ENCODE measurements at places on chromosomes 4 and X. TPM values are rescaled to one million over a fixed set of nuclear protein-coding genes. Genes with fewer than 3 reads are reported as not detected.

DNA sequence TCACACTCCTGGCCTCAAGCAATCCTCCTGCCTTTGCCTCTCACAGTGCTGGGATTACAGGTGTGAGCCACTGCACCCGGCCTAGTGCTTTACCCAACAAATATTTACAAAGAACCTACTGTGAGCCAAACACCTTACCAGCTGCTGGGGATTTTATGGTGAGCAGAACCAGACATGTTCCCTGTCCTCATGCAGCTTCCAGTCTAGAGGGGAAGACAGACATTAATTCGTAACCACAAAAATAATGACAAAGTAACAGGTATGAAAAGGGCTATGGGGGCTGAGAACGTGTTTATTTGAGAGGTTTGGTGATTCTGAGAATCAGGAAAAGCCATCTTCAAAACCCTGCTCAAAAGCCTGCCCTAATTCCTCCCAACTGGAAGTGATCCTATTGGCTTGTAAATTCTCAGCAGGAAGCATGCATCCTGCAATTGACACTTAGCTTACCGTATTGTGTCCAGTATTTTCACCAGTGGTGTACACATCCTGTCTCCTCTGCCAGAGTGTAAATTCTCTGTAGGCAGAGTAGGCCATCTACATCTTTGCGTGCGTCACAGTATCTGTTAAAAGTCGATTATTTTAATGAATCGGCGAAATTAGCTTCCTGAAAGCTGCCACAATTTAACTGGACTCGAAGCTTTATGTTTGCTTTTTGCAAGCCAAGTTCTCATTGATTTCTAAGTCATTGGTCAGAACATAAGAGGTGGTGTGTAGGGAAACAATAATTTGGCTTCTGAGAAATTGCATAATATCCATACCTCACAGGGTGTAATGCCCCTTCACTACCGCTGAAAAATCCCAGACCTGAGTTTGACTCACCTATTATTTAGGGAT lies 67.0 kb downstream of the TMEM156 start:
- H3K4me3 ChIP-seq = no peak overlapping the region
- no peaks in the 10 kb centered on the region for H3K27me3 ChIP-seq
- no peaks in the 10 kb centered on the region for H3K4me1 ChIP-seq
- DNase-seq = no peak

GRCh38 chr4:55312489-55313101 lies 33.4 kb upstream of the SRD5A3 start:
- H3K4me3 ChIP-seq = no peak overlapping the region
- peak; percentile 50 for DNase-seq
- H3K4me1 ChIP-seq = no peaks in the 10 kb centered on the region
- H3K27ac ChIP-seq = no peak overlapping the region

DNA sequence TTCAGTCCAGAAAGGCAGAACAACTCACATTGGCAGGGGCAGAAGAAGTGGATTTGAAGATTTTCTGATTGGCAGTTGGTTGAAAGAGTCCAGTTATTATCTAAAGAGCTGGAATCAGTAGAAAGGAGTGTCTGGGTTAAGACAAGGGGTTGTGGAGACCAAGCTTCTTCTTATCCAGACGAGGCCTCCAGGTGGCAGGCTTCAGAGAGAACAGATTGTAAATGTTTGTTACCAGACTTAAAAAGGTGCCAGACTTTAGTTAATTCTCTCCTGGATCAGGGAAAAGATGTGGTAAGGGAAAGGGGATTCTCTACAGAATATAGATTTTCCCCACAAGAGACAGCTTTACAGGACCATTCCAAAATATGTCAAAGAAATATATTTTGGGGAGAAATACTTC lies 36.7 kb upstream of the TLR3 start:
- no peak overlapping the region for H3K27ac ChIP-seq
- H3K4me3 ChIP-seq = no peak overlapping the region
- peaks cover 34% of the 10 kb centered on the region for H3K4me1 ChIP-seq
- DNase-seq = no peak

DNA sequence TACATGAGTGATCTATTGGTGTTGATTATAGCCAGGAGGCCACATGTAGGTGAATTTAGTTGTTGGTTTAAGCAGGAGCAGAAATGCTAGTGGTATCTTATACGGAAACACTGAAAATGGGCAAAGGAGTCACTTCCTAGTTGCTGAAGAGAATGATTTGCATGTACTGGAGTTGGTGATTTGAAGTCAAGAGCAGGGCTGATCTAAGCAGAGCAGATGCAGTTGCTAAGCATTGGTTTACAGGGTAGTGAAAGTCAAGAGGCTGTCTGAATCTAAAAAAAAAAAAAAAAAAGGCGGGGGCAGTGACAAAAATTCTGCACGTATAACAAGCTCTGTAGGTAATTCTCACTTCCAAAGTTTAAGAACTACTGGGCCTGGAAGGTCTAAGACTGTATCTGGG lies 90.4 kb upstream of the HPRT1 start:
- no peaks in the 10 kb centered on the region for H3K27me3 ChIP-seq
- no peaks in the 10 kb centered on the region for H3K36me3 ChIP-seq
- H3K4me3 ChIP-seq = no peak overlapping the region
- H3K4me1 ChIP-seq = no peaks in the 10 kb centered on the region

GRCh38 chrX:50700921-50701320 lies 113.1 kb downstream of the SHROOM4 start:
- H3K27ac ChIP-seq = no peak overlapping the region
- H3K4me3 ChIP-seq = no peak overlapping the region
- no peak for DNase-seq
- H3K36me3 ChIP-seq = no peaks in the 10 kb centered on the region
- H3K27me3 ChIP-seq = no peaks in the 10 kb centered on the region
- peaks cover 6% of the 10 kb centered on the region for H3K4me1 ChIP-seq

- H3K4me3 ChIP-seq = no peak overlapping the region
- no peak overlapping the region for H3K27ac ChIP-seq
- H3K27me3 ChIP-seq = no peaks in the 10 kb centered on the region
- no peaks in the 10 kb centered on the region for H3K4me1 ChIP-seq
- DNase-seq = no peak
These were observed 187.3 kb downstream of the ANAPC10 start for GRCh38 chr4:144910723-144911122.

GRCh38 chr4:836003-836511 lies 10.1 kb upstream of the CPLX1 start:
- H3K4me3 ChIP-seq = no peak overlapping the region
- H3K36me3 ChIP-seq = no peaks in the 10 kb centered on the region
- H3K4me1 ChIP-seq = no peaks in the 10 kb centered on the region
- DNase-seq = no peak
- no peaks in the 10 kb centered on the region for H3K27me3 ChIP-seq
- H3K27ac ChIP-seq = no peak overlapping the region

DNA sequence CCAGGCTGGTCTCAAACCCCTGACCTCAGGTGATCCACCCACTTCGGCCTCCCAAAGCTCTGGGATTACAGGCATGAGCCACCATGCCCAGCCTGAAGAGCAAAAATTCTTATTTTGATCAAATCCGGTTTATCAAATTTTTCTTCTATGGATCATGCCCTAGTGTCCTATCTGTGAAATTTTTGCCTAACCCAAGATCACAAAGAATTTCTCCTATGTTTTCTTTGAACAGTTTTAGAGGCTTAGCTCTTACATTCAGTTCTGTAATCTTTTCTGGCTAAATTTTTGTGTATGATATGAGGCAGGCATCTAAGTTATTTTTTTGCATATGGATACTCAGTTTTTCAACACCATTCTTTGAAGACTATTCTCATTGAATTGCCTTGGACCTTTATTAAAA lies 27.4 kb downstream of the EDNRA start:
- no peak overlapping the region for H3K4me3 ChIP-seq
- no peak for DNase-seq
- no peaks in the 10 kb centered on the region for H3K36me3 ChIP-seq
- H3K27me3 ChIP-seq = no peaks in the 10 kb centered on the region
- no peak overlapping the region for H3K27ac ChIP-seq

- DNase-seq = no peak
- no peak overlapping the region for H3K27ac ChIP-seq
These were observed 117.1 kb upstream of the TENM3 start for GRCh38 chr4:182126096-182126495.

GRCh38 chr4:63937961-63938360 lies 471.3 kb downstream of the TECRL start:
- H3K4me3 ChIP-seq = no peak overlapping the region
- H3K4me1 ChIP-seq = no peaks in the 10 kb centered on the region
- H3K27me3 ChIP-seq = no peaks in the 10 kb centered on the region
- no peaks in the 10 kb centered on the region for H3K36me3 ChIP-seq
- H3K27ac ChIP-seq = no peak overlapping the region
- no peak for DNase-seq

GRCh38 chrX:29530501-29530900 lies 684.9 kb upstream of the MAGEB2 start:
- no peaks in the 10 kb centered on the region for H3K36me3 ChIP-seq
- H3K4me1 ChIP-seq = no peaks in the 10 kb centered on the region
- H3K27ac ChIP-seq = no peak overlapping the region
- no peaks in the 10 kb centered on the region for H3K27me3 ChIP-seq
- H3K4me3 ChIP-seq = no peak overlapping the region

GRCh38 chr4:139988863-139989765 lies 164.9 kb downstream of the MAML3 start:
- H3K27ac ChIP-seq = no peak overlapping the region
- H3K36me3 ChIP-seq = no peaks in the 10 kb centered on the region
- H3K4me3 ChIP-seq = no peak overlapping the region
- no peaks in the 10 kb centered on the region for H3K27me3 ChIP-seq
- no peak for DNase-seq
- peaks cover 6% of the 10 kb centered on the region for H3K4me1 ChIP-seq

DNA sequence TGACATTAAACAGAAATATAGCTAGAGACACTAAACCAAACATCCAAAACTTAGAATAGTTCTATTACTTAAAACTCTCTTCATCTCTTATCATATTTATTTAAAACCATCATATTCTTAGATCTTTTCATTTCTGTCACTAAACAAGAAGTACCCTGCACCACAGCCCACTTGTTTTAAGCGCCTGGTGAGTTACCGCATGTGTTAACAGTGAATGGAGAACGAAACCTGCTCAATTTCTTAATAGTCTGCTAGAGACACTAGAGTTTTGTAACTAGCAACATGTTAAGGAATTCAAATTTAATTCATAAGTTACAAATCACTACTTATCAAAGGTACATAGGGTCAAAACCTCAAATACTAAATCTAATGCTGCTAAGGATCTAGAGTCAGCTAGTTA lies 111.5 kb downstream of the FBXW7 start:
- no peaks in the 10 kb centered on the region for H3K27me3 ChIP-seq
- peaks cover 9% of the 10 kb centered on the region for H3K4me1 ChIP-seq
- no peak overlapping the region for H3K27ac ChIP-seq
- H3K36me3 ChIP-seq = no peaks in the 10 kb centered on the region

- H3K4me3 ChIP-seq = no peak overlapping the region
- H3K4me1 ChIP-seq = no peaks in the 10 kb centered on the region
- no peaks in the 10 kb centered on the region for H3K27me3 ChIP-seq
- no peak overlapping the region for H3K27ac ChIP-seq
- no peak for DNase-seq
These were observed 5.6 kb upstream of the TEC start for GRCh38 chr4:48275247-48275646.

GRCh38 chr4:79695848-79696247 lies 287.8 kb upstream of the GK2 start:
- H3K4me3 ChIP-seq = no peak overlapping the region
- no peaks in the 10 kb centered on the region for H3K36me3 ChIP-seq
- no peaks in the 10 kb centered on the region for H3K27me3 ChIP-seq
- no peaks in the 10 kb centered on the region for H3K4me1 ChIP-seq
- no peak for DNase-seq

DNA sequence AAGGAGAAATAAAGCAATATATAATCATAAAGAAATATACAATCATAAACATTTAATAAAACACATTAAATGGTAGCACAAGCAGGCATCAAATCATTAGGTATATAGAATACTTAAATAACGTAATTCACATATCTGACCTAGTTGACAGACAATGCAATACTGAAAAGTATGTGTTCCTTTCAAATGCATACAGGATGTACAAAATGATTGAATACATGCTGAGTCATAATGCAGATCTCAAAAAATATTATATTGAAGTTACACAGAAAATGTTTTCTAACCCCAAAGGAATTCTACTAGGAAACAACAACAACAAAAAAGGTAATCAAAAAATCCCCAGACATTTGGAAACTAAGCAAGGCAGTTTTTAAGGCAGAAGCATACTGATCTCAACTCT lies 1072.0 kb upstream of the INTU start:
- H3K27me3 ChIP-seq = no peaks in the 10 kb centered on the region
- H3K4me1 ChIP-seq = no peaks in the 10 kb centered on the region
- H3K36me3 ChIP-seq = no peaks in the 10 kb centered on the region
- H3K27ac ChIP-seq = no peak overlapping the region
- no peak overlapping the region for H3K4me3 ChIP-seq

DNA sequence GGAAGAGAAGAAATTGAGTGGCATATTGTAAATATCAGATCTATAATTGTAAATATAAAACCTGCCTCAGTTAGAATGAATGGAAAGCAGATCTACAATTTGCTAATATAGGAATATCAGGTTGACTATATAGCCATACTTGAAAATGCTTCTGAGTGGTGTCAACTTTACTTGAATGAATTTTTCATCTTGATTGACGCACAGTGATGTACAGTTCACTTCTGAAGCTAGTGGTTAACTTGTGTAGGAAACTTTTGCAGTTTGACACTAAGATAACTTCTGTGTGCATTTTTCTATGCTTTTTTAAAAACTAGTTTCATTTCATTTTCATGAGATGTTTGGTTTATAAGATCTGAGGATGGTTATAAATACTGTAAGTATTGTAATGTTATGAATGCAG lies 132.6 kb downstream of the TET2 start:
- no peaks in the 10 kb centered on the region for H3K4me1 ChIP-seq
- H3K4me3 ChIP-seq = no peak overlapping the region
- no peak overlapping the region for H3K27ac ChIP-seq
- DNase-seq = no peak
- no peaks in the 10 kb centered on the region for H3K36me3 ChIP-seq

DNA sequence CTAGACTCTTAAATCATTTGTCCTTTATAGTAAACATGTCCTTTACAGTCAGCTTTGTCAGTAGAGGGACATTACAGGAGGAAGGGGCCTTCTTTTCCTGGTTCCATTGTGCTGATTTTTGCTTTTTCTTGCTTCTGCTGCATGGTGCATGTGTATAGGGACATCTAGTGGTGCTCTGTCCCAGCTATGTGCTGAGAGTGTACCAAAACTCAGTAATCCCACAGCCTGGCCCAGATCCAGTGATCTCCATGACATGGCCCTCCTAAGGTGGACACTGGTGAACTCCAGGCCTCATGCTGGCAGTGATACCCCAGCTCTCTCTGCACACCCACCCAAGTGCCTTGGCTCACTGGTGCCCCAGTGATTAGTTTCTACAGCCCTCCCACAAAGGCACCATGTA lies 45.2 kb downstream of the MAGEB17 start:
- no peak overlapping the region for H3K4me3 ChIP-seq
- DNase-seq = no peak
- no peak overlapping the region for H3K27ac ChIP-seq
- H3K36me3 ChIP-seq = no peaks in the 10 kb centered on the region

- H3K4me3 ChIP-seq = peak overlapping the region; percentile 13
- H3K36me3 ChIP-seq = no peaks in the 10 kb centered on the region
- H3K4me1 ChIP-seq = peaks cover 39% of the 10 kb centered on the region
- peak; percentile 43 for DNase-seq
These were observed 3.2 kb downstream of the CXorf65 start for GRCh38 chrX:71103110-71103983.

Gene ZDHHC15
- 3.5 TPM for total RNA-seq

Gene SHOX
- not detected for total RNA-seq

Gene SH2D1A
- not detected for total RNA-seq

Gene NEIL3
- 10.8 TPM for total RNA-seq

Gene SULT1B1
- not detected for total RNA-seq

Gene TMEM31
- total RNA-seq = not detected

Gene MAGEA3
- not detected for total RNA-seq

Gene FGF16
- 1.4 TPM for total RNA-seq

Gene GATA1
- not detected for total RNA-seq

Gene TLR7
- not detected for total RNA-seq

Gene DCX
- total RNA-seq = 2.4 TPM

Gene CXorf38
- 7.2 TPM for total RNA-seq

Gene TMSB15A
- 84.1 TPM for total RNA-seq
